ENCODE measurements at places on chromosomes 2 and 18.

DNA sequence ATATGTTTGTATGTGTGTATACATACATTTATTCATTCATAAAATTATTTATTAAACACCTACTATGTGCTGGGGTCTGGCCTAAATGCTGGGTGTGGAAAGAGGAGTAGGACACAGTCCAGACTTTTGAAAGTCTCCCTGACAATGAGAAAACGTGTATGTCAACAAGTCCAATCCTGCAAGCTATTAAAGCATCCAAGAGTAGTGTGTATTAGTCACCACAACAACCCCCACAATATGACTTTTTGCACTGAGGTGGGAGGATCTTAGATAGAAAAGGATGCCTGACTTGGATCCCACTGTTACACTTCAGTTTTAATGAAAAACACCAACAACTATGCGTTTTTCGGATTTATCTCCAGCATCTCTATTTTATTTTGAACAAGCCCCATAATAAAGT lies 446.4 kb downstream of the EPHA4 start:
- no peak for DNase-seq

GRCh38 chr2:95389245-95390119 lies 13.0 kb upstream of the FAHD2A start:
- DNase-seq = peak; percentile 51

DNA sequence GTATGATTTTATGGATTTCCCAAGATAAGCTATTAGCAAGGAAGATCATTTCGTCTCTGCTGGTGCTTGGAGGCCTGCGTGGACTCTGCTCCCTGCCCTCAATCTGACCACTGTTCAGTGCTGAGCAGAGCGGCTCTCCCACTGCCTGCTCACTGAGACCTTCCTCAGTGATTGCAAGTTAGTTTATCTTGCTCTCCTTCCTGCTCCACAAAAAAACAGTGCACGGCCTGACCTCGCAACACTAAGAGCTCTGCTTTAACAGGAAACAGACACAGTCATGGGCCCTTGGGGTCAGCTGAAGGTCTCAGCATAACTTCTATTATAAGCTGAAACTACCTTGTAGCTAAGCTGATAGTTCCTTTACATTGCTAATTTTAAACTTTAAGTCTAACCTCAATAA lies 53.1 kb downstream of the PRELID3A start:
- no peak for DNase-seq

- DNase-seq = no peak
Observed at GRCh38 chr2:237736783-237737182, 61.8 kb upstream of the RBM44 start.

DNA sequence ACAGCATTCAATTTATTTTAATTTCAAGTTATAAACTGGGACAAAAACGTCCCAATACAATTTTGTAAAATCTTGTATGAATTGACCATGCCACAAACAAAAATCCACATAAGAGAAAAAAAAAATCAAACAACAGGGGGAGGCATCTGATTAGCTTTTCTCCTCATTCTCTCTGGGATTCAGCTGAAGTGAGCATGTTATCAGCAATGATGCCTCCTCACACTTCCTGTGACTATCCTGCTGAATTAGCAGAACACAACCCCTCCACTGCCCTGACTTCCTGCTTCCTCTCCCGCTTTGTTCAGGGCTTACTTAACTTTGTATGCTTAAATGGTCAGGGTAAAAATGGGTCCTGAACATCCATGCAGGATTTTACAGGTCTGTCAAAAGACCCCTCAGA lies 132.2 kb upstream of the ITGB6 start:
- DNase-seq = peak; percentile 27

- DNase-seq = no peak
Observed at GRCh38 chr2:213443921-213444320, 159.7 kb downstream of the SPAG16 start.

GRCh38 chr2:179524809-179525339 lies 260.2 kb upstream of the SESTD1 start:
- no peak for DNase-seq

DNA sequence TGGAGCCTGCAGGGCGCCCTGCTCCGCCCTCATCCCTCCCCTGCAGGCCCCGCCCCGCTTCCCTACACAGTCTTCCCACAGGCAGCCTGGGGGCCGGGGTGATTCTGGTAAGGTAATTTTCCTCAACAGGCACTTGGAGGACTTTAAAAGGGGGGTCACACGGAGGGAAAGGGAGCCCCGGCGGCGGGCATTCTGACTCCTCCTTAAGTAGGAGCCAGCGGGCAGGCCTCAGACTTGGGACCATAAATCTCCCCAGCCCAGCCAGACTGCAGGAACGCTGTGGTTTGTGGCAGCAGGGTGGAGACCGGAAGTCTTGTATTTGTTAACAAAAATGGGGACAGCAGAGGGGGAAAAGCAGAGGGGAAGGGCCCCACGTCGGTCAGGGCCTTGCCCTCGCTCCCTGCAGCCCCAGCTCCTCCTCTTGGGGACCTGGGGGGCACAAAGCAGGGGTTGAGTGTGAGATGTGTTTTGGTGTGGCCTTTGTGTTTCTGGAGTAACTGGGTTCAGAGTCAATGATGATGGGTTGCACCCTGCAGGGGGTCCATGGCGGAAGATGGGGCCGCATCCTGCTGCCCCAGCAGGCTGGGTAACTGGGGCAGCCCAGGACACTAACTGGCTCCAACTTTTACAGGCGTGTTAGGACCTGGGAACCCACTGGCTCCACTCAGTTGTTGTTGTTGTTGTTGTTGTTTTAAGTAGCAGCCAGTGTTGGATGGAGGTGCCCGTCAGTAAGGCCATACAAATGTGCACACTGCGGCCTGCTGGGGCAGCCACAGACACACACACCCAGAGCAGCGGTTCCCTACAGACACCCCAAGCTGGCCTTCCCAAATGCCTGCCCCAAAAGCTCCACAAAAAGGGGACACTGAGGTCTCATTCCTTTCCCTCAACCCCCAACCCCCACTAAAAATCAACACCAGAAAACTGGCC lies 27.7 kb downstream of the SMAD7 start:
- DNase-seq = peak; percentile 57

DNA sequence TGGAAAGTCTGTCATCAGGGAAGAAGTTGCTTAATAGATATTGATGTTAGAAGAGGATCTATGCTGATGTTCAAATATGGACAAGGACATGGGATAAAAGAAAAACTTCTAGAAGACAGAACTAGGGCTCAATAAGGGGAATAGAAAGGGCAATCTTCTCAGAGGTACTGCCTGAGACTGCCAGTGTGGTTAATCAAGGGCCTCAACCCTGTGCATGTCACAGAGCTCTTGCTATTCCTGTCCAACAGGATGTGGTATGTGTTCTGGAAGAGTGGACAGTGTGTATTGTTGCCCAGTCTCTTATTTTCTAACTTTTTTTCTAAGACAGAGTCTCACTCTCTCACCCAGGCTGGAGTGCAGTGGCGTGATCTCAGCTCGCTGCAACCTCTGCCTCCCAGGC lies 27.8 kb upstream of the RNF125 start:
- DNase-seq = no peak

Data from SW 1271 (cell line).